ENCODE measurements at places on chromosomes 4 and X. TPM values are rescaled to one million over a fixed set of nuclear protein-coding genes. Genes with fewer than 3 reads are reported as not detected.
A peak's percentile ranks its signal among the peaks of the same experiment; 100 is the strongest.

DNA sequence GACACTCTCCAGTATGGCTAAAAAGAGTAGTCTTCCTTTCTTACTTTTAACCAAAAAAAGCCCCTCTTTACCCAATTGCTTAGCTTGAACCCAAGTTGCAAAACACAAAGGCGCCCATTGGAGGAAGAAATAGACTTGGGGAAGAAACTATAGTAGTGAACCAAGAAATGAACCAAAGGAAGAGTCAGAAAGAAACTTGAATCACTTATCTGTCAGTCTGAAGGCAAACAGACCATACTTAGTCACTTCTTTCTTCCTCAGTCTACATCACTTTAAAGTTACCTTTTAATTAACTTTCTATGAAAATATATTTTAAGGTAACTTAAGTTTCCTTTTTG is 161.4 kb upstream of the GIMD1 start:
- no peak overlapping the region for H3K4me3 ChIP-seq
- H3K4me1 ChIP-seq, result no peaks in the 10 kb centered on the region
- peaks cover under 1% of the 10 kb centered on the region for H3K27me3 ChIP-seq
- no peak overlapping the region for H3K27ac ChIP-seq
- no peak for DNase-seq
- H3K36me3 ChIP-seq, result no peaks in the 10 kb centered on the region

- H3K27me3 ChIP-seq, result peaks cover 3% of the 10 kb centered on the region
- DNase-seq, result no peak
- H3K4me1 ChIP-seq, result no peaks in the 10 kb centered on the region
- H3K4me3 ChIP-seq, result no peak overlapping the region
- no peaks in the 10 kb centered on the region for H3K36me3 ChIP-seq
Measured at GRCh38 chr4:52164116-52164515, 113.0 kb downstream of the SPATA18 start.

GRCh38 chrX:7132335-7133049 is 15.0 kb upstream of the STS start:
- H3K27me3 ChIP-seq, result no peaks in the 10 kb centered on the region
- peak overlapping the region; percentile 78 for H3K27ac ChIP-seq
- peaks cover 16% of the 10 kb centered on the region for H3K4me1 ChIP-seq
- DNase-seq, result peak; percentile 35
- H3K36me3 ChIP-seq, result no peaks in the 10 kb centered on the region

The DMRTC1 gene
- total RNA-seq, result 1.4 TPM

The MAGIX gene
- 2.7 TPM for total RNA-seq

The GABRE gene
- total RNA-seq, result not detected

Measured in glutamatergic neuron (in vitro differentiated cells).